Activated CD8-positive, alpha-beta T cell treated with anti-CD3 and anti-CD28 coated beads for 36 hours (primary cell): ENCODE measurements at places on chromosomes 2 and 18.

DNA sequence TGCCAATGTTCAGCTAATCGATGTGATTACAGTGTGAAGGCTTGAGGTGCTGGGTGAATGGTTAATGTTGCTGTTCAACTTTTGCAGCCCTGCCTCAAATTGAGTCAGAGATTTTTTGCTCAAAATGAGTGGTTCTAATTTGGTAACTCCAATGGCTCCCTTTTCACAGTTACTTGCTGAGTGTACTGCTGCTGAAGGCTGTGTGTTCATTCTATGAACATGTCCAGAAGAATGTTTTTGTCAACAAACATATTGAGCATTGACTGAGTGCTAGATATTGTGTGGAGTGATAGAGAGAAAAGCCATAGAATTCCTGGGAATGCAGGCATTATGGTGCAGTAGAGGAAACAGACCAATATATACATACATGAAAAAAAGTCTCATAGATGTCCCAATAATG lies 39.0 kb upstream of the TCF4 start:
- DNase-seq: no peak

DNA sequence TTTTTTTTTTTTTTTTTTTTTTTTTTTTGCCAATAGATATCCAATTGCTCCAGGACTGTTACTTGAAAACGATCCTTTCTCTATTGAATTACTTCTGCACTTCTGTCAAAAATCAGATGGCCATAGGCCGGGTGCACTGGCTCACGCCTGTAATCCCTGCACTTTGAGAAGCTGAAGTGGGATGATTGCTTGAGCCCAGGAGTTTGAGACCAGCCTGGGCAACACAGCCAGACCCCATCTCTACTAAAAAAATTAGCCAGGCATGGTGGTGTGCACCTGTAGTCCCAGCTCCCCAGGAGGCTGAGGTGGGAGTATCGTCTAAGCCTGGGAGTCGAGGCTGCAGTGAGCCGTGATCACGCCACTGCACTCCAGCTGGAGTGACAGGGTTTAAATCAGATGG lies 4.3 kb upstream of the CHCHD5 start:
- no peak for DNase-seq

DNA sequence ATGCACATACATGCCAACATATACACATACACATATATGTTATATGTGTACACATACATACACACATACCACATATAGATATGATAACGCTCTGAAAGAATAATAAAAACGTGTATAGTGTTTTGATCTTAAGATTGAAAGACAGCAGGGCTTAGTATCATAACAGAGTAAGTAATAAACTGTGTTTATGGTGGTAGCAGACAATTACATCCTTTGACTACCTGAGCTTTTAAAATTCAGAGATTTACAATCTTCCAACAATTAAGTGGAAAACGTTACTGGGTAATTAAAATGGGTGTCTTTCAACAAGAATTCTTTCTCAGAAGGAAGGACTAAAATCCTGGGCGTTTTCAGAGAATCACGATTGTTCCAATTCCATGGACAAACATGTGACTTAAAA lies 552.4 kb downstream of the EPHA4 start:
- DNase-seq: no peak

GRCh38 chr2:41828052-41828643 lies 219.7 kb upstream of the PKDCC start:
- no peak for DNase-seq

DNA sequence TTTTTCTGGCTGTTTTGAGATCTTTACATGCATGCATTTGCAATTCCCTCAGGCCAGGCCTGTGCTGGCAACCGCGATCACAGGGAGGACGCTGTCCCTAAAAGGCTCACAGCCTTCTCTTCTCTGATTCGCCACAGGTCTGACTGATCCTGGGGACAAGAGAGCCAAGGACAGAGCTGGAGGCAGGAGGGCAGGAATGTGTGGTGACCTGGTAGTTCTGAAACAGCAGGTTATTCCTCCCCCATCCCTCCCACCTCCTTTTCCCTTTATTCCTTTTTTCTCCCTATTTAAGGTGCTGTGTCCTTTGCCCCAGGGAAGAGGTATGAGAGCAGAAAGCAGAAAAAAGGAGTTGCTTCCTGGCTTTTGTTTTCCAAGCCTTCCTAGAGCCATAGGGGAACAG lies 21.9 kb downstream of the TMEM177 start:
- no peak for DNase-seq

DNA sequence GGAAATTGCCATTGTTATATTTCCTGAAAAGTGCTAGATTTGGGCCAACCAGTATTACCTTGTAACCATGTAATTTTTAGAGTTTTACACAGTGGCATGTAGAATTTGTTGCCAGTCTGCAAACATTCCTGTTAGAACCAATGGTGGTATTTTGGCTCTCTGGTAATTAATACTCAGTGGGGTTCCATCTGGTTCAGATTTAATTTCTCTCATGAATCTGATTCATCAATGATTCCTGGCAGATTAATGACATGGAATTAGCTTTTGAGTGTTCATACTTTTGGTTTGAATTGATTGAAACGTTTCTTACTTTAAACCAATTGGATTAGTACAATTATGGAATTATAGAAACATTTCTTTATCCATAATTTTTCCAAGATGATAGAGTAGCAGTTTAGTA lies 93.2 kb downstream of the MC4R start:
- no peak for DNase-seq
